ENCODE measurements at places on chromosomes 1 and 21.

- DNase-seq = no peak
Measured at GRCh38 chr1:204866051-204866596, 4.5 kb upstream of the NFASC start.

DNA sequence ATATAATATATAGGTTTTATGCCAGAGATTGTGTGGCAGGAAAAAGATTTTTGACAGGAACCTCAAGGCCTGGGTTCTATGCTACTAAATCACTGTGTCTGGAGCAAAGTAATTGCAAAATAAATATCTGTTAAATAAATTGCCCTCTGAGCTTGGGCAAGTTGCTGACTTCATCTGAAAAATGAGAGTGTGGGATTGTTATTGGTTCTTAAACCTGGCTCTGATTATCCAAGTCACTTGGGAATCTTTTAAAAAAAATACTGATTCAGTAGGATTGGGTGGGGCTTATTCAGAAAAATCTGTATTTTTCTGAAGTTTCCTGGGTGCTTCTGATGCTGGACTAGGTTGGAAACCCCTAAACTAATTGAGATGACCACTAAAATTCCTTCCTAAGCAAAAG, 174.1 kb upstream of the SGIP1 start:
- no peak for DNase-seq

- no peak for DNase-seq
Measured at GRCh38 chr1:87528754-87529517, 200.3 kb downstream of the LMO4 start.

DNA sequence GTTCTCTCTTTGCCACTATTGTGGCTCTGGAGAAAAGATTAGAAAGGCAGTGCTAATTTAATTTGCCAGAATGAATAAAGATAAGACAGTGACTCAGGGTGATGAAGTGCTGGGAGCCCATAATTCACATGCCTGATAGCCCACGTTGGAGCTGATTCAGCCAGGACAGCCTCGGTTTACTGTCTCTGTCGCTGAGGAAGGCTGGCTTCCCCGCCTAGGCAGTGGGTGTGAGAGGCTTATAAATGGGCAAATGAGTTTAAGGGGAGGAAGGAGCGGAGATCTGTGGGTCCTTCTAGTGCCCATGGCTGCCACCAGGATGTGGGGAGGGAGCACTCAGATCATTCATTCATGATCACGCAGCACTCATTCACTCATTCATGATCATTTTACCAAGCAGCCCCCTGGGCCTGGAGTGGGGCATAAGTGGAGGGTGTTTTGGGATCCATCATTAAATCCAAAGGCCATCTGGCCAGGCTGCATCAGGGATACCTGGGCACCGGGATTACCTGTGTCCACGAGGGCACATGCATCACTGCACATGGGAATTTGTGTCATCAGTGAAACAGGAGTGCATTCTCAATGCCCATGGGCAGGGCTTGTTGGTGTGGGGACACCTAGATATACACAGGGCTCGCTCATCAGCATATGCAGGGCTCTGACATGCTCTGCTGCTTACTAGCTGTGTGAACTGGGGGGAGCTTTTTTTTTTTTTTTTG, 315.4 kb downstream of the MATN1 start:
- no peak for DNase-seq

GRCh38 chr1:213939888-213940287, 47.9 kb upstream of the PROX1 start:
- DNase-seq = no peak

DNA sequence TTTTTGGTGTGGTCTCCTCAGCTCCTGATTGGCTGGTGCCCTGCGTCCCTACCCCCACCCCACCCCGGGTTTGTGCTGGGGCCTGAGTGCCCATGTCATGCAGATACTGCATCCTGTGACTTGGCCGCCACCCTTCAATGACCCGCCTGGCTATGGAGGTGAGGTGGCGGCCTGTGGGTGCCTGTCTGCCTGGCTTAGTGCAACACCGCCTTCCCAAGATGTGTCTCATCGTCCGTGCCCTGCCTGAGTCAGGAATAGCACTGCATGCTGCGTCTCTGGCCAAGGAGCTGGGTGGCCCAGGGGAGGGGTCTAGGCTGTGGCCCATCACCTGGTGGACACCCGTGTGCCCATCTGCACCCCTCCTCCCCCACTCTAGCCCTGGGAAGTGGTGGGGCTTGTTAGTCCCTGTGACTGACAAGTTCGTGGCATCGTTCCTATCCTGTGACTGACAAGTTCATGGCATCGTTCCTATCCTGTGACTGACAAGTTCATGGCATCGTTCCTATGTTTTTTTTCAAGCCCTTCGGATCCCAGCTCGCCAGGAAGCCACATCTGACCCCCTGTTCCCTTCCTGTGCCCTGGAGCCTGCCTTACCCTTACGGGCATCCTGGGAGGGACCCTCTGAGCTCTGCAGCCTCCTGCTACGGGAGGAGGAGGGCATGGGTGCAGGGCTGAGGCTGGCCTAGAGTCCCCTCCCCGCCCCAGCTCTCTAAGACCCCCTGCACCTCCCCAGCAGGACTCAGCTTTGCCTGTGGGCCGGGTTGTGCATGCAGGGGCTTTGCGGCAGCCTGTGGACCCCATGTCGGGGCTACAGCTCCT, 7.5 kb downstream of the SLX9 start:
- no peak for DNase-seq

DNA sequence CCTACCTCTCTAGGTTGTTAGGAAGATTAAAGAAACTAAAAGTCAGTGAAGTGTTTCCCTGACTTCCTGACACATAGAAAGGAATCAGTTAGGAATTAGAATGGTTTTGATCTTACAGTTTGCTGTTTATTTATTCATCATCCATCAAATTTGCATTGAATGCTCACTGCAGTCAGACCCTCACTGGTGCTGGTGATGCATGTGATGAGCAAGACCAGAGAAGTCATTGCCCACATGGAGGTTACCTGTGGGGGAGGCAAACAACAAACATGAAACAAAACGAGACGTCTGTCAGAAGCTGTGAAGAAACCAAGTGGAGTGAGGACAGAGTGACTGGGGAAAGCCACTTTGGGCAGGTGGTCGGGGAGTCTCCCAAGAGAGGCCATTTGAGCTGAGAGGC, 6.4 kb downstream of the CTPS1 start:
- no peak for DNase-seq

DNA sequence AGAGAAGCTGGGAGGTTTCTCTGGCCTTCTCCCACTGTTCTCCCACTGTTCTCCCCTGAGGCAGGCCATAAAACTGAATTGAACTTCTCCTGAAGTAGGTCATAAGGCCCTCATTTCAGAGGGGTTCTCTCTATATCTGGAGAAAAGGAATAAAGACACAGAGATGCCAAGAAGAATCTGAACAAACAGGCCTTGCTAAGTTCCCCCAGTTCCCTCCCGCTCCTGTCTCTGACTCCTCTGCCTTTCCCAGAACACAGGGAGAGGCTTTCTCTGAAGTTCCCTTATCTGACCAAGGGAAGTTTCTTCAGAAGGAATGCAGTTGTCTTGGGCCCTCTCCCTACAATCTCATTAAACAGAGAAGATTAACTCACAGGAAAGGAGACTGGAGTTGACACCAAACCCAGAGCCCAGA, 83.4 kb downstream of the SLC16A1 start:
- DNase-seq = no peak

DNA sequence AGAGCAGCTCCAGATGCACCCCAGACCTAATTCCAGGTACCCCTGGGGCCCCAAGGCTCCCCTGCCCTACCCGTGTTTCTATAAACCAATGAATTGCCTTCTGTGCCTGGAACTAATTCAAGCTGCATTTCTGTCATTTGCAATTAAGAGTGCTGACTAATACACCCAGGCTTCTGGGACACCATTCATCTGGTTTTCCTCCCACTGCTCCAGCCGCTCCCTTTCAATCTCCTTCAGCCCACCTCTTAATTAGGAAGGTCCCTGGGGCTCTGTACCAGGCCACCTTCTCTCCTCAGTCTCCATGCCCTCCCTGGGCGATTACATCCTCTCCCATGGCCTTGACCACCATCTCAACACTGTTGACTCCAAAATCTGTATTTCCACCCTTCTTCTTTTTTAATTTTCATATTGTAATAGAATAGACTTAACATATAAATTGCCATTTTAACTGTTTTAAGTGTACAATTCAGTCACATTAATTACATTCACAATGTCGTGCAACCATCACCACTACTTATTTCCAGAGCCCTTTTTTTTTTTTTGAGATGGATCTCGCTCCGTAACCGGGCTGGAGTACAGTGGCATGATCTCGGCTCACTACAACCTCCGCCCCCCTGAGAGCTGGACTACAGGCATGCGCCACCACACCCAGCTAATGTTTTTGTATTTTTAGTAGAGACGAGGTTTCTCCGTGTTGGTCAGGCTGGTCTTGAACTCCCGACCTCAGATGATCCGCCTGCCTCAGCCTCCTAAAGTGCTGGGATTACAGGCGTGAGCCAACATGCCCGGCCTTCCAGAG, 9.2 kb upstream of the GJB3 start:
- DNase-seq = no peak

GRCh38 chr1:34262921-34263320, 86.2 kb downstream of the C1orf94 start:
- DNase-seq = no peak

DNA sequence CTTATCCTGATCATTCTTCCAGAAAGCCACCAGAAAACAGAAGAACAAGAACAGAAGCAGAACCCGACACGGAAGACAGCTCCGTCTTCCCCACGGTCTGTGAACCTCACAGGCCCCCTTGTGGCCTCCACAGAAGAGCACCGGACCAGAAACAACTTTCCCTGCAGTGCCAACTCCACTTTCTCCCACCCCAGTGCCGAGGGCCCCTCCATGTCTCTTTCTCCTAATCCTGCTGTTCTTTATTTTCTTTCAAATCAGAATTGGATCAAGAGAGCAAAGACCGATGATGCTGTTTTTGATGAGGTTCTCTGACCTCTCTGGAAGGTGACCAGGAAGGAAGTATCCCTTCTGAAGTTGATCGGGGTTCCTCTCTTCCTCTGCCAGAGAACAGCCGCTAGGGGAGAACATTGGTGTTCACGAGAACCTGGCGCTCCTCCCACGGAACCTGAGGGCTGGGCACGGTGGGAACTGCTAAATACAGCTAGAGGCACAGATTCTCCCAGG, 58.9 kb upstream of the CTTNBP2NL start:
- DNase-seq = no peak

GRCh38 chr1:1069056-1069710, 4.9 kb downstream of the RNF223 start:
- no peak for DNase-seq

DNA sequence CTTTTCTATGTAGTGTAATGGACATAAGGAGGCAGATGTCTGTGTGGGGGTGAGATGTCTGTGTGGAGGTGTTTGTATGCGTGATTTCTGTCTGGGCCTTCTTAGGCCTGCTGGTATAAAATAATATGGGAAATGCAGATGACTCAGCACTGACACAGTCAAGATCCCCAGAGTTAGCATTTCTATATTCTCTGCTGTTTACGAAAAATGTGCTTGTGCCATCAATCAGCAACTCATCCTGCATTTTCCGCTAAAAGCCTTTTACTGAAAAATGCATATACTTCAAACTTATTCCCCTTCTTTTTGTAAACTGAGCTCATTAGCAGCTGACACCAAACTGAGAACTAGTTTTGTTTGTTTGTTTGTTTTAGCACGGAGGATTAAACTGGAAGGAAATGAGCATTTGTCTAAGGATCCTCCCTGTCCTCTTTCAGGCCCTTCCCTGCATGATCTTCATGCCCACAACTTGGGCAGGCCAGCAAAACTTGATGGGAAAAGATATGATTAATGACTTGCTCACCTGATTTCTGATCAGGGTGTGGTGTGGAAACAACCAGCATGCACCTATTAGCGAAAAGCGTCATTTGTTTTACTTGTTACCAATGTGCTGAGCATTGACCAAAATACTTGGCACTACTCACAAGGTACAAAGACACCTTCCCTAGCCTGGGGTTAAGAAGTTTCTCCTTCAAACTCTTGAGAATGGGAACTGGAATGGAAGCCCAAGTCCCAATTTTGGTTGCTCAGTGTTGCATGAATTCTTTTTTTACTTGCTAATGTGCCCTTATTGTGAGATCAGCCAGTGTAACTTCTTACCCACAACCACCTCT, 77.4 kb downstream of the NDUFS5 start:
- DNase-seq = no peak

DNA sequence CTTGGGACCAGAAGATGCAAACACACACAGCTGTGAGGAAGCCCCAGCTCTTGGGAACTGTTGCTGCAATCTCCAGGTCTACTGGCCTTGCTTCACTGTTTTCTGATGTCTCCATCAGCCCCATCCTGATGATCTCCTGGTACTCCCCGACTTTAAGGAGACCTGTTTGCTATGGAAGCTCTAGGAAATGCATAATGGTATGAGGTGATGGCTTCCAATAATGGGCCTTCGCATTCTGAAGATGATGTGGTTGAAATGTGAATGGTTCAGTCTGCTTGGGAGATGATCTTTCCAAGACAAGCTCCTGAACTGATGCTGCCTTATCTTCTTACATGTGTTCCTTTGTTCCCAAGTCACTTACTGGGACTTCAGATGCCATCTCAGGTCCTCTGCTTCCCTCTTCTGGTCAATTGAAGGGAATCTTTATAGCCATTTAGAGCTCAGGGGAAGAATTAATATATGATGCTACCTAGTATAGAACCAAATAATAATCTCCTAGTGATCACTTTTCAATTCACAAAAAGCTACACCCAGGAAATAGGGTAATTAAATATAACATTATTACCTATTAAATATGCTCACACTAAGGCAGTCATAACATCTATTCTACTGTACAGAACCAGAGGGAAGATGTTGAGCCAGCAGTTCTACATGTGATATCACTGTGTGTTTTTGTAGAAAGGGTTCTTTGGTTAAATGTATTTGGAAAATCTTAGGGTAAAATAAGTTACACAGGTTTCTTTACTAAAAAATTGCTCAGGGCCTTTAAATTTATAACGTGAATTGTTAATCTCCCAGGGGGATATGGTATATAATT, 73.9 kb upstream of the VTCN1 start:
- DNase-seq = peak; percentile 61

- DNase-seq = no peak
Measured at GRCh38 chr1:187469836-187470235, 641.1 kb downstream of the PLA2G4A start.

- DNase-seq = peak; percentile 80
Measured at GRCh38 chr1:6185151-6185550, 5.0 kb upstream of the CHD5 start.
